ENCODE measurements at places on chromosomes 3 and 15.
A peak's percentile ranks its signal among the peaks of the same experiment; 100 is the strongest.

DNA sequence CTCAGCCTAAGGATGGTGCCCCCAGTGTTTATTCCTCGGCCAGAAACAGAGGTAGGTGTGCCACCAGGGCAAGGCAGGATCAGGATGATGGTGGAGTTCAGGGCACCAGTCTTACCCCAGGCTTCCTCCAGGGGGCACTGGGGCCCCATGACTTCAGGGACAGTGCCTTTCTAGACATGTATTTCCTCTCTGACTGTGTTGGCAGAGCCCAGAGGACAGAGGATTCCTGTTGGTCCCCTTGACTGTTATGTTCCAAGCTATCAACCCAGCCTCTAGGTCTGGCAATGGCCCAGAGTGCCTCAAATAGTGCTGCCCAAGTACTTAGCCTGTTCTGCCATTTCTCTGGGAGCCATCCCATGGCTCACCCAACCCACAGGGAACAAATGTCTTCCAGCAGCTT lies 2.8 kb downstream of the HEMK1 start:
- peak; percentile 71 for DNase-seq

DNA sequence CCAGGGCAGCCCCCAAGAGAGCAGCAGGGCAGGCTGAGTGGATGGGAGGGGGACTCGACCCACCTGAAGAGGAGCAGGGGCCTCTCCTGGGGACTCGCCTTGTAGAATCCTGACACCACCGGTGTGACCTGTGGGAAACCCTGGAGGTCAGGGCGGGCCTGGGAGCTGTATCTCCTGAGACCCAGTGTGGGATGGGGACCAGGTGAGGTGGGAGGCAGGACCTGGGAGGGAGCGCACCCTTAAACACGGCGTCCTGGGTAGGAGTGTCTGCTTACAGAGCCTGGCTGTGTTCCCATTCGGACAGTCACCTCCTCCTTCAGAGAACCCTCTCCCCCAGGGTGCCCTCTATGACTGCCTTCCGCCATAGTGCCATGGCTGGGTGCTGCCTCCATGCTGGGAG lies 27.1 kb downstream of the C15orf39 start:
- DNase-seq: no peak

DNA sequence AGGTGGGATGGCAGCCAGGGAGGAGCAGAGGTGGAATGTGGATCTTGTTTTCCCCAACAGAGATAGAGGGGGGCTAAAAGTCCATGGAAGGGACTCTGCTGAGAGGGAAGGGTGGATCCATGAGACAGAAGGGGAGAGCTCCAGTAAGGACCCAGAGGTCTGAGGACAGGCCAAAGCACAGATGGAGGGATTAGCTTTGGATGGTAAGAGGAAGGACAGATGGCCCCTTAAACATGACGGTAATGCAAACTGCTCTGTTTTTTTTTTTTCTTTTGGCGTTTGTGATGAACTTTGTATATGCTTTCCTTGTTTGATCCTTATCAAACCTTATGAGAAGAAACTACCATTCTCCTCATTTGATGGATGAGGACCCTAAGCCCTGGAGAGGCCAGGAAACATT lies 96.2 kb downstream of the IGF1R start:
- no peak for DNase-seq

GRCh38 chr3:189394599-189395121 lies 222.9 kb downstream of the TPRG1 start:
- no peak for DNase-seq

GRCh38 chr3:195410546-195410945 lies 32.3 kb downstream of the ACAP2 start:
- no peak for DNase-seq

DNA sequence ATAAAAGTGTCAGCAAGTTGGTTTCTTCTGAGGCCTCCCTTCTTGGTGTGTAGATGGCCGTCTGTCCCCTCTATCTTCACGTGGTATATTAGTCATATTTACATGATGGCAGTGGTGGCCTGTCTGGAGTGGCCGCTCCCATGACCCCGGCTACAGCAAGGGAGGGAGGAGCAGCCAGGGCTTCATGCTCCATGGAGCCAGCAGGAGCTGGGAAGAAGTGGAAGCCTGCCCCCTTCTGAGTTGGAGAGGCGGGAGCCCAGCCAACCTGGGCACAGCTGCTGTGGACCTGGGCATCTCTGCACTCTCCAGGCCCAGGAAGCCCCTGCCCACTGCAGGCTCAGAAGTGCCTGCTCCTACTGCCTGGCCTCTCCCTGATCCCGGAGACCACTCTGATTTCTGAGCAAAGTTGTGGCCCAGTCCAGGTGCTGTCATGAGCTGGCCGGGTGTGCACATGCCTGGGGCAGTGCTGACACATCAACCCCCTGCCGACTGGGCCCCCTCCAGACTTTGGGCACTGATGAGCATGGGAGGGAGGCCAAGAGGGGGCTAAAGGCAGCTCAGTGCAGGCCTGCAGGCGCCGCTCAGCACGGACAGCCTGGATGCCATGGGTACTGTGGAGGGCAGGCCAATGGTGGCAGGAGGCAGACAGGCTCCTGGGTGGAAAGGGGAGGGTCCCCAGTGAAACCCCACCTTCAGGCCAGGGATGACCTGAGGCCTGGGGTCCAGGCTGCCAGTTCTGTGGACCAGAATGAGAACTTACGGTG lies 84.8 kb downstream of the SERPINI1 start:
- DNase-seq: no peak

Data from stimulated activated CD8-positive, alpha-beta memory T cell treated with anti-CD3 and anti-CD28 coated beads, Interleukin-4, amount 100 ng/mL, for 24 hours (primary cell).